ENCODE measurements at places on chromosomes 13 and 19.
A peak's percentile ranks its signal among the peaks of the same experiment; 100 is the strongest.

DNA sequence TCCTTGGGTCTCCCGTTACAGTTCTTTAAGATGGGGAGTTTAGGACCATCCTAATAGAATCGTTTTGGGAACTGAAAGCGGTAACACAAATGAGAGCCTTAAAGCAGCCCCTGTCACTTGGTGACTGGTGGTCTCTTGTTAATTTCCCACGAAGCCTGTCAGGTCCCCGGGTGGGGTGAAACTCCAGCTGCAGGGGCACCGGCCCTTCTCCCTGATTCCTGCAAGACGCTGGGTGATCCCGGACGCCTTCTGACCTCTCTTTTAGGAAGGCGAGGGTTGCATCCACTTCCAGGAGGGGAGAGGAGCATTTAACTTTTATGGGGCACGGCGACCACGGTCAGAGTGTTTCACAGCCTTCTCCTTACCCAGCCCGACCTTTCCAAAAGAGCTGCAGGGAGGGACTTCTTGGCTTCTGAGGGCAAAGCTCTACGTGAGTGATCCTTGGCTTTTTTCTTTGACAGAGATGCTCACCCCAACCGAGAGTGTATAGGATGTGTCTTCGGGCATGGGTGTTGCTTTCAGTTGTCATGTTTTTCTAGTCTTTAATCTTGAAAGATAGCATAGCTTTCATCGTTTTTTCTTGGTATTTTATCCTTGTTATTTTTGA lies 688 bp downstream of the ZNF225 start:
- DNase-seq: no peak

GRCh38 chr19:47735131-47735530 lies 10.2 kb upstream of the NOP53 start:
- DNase-seq: no peak

DNA sequence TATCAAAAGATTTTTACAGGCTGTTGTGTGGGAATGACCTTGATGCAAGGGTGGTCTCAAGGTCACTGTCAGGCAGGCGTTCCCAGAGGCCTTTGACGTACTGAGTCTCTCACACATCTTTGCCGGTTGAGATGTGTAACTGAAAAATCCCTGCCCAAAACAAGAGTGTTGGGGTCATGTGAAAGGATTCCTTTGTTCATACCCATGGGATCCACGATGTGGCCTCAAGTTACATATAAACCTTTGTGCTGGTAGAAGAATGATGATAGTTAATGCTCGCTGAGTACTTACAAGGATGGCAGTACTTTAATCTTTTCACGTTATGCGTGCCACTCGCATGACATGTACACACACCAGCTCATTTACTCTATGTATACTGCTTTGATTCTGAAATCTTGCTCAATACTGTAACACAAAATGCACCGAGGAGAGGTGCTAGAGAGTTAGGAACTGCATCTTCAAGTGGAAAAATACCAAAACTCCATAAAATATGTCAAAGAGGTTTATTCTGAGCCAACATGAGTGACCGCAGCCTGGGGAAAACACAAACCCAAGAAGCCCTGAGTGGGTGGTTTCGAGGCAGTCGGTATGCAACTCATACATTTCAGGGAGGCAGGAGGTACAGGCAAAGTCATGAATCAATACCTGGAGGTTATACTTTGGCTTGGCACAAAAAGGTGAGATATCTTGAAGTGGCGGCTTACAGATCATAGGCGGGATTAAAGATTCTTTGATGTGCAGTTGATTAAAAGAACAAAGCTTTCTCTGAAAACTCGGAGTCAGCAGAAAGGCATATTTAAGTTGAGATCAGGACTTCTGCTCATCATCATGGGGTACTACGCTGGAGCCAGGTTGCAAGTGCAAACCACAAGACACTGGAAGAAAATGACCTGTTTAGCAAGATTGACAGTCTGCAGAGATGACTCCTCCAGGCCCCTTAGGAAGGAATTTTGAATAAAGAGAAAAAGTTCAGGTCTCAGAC lies 87.4 kb upstream of the ARHGEF7 start:
- no peak for DNase-seq

GRCh38 chr13:39315796-39316195 lies 277.5 kb downstream of the NHLRC3 start:
- DNase-seq: no peak

GRCh38 chr13:60448907-60449510 lies 52.0 kb downstream of the TDRD3 start:
- peak; percentile 25 for DNase-seq

GRCh38 chr13:30564489-30564888 lies 53.2 kb upstream of the USPL1 start:
- no peak for DNase-seq

DNA sequence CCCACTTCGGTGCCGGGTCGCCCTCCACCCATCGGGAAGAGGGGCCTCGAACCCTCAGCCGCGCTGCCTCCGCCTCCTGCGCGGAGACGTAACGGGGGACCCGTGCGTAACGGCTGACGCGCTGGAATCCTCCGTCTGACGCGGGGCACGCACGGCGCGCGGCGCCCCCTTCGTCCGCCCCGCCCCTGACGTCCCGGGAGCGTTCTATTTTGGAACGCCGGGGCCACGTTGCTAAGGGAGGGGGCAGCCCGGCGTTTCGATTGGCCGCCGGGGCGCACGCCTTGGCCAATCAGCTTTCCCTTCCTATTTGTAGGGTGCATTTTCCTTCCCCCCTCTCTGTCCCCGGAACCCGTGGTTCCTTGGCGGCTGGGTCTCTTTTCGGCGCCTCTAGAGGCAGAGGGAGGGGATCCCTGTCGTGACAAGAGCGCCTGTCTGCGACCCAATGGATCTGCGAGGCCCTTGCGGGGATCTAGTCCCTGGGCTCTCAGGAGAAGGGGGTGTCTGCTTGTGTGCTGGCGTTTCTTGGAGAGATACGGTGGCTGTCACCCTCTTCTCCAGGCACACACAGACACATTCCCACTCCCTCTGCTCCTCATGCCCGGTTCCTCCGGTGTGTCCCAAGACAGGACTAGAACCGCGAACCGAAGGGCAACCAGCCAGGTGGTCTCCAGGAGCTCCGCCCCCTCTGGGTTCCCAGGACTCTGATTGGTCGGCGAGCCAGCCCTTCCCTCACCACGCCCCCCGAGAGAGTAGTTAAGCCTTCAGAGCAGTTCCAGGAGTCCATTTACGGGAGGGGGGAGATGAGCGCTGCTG lies 1.5 kb downstream of the FOSB start:
- DNase-seq: peak; percentile 85

DNA sequence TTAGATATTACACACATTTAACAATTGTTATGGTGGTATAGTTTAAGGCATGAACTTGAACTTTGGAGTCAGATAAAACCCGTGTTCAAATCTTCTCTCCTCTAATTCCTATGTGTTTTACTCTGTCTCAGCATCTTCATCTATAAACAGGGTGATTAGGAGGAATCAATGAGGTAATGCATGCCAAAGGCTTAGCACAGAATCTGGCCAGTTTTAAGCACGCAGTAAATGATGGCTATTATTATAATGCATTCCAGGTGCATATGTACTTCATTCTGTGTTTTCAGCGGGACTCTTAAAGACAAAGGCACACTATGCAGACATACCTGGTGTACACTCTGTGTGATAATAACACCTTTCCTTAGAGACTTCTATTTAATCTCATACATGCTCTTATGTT lies 88.0 kb upstream of the FRY start:
- DNase-seq: no peak

GRCh38 chr19:47056411-47056810 lies 8.0 kb upstream of the TMEM160 start:
- DNase-seq: no peak

- DNase-seq: no peak
Measured at GRCh38 chr13:52454459-52454819, 839 bp upstream of the CKAP2 start.

Data from neural crest cell (in vitro differentiated cells).